ENCODE measurements at places on chromosomes 2 and 18. TPM values are rescaled to one million over a fixed set of nuclear protein-coding genes. Genes with fewer than 3 reads are reported as not detected.

The ANKRD62 gene
- not detected for total RNA-seq

The IRS1 gene
- total RNA-seq, result 11.9 TPM

The EGR4 gene
- total RNA-seq, result 0.30 TPM

The CLIP4 gene
- 20.8 TPM for total RNA-seq

The LRRC30 gene
- not detected for total RNA-seq

The NPC1 gene
- total RNA-seq, result 44.4 TPM

The DAW1 gene
- not detected for total RNA-seq

The ALPP gene
- not detected for total RNA-seq

The CHAC2 gene
- total RNA-seq, result 2.1 TPM

The ICOS gene
- total RNA-seq, result not detected

The BMP10 gene
- total RNA-seq, result not detected

The ZNF513 gene
- total RNA-seq, result 29.0 TPM

The ADI1 gene
- total RNA-seq, result 25.0 TPM

The LBX2 gene
- total RNA-seq, result 0.97 TPM

The TANC1 gene
- total RNA-seq, result not detected

The SP140 gene
- 424 TPM for total RNA-seq

The ALPG gene
- total RNA-seq, result not detected
